Activated naive CD4-positive, alpha-beta T cell treated with anti-CD3 and anti-CD28 coated beads for 36 hours (primary cell): ENCODE measurements at places on chromosomes 4 and X. TPM values are rescaled to one million over a fixed set of nuclear protein-coding genes. Genes with fewer than 3 reads are reported as not detected.

DNA sequence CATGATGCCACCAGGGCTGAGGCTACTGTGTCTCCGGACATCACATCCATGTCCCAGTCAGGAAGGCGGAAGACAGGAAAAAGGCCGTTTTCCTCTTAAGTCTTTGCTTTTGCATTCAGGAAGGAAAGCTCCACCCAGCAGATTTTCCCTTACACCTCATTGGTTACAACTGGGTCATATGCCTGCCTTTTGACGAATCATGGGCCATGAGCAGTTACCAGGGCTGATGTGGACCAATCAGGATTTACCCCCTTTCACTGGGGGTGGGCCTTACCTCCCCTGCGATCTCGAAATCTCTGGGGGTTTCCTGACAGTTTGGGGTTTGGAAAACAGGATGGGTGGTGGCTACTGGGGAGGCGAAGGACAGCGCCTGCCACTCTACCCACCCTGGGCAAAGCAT, 52.5 kb upstream of the GRPEL1 start:
- H3K4me3 ChIP-seq, result no peak overlapping the region
- peaks cover 10% of the 10 kb centered on the region for H3K27me3 ChIP-seq
- DNase-seq, result no peak
- H3K36me3 ChIP-seq, result no peaks in the 10 kb centered on the region
- H3K27ac ChIP-seq, result no peak overlapping the region

DNA sequence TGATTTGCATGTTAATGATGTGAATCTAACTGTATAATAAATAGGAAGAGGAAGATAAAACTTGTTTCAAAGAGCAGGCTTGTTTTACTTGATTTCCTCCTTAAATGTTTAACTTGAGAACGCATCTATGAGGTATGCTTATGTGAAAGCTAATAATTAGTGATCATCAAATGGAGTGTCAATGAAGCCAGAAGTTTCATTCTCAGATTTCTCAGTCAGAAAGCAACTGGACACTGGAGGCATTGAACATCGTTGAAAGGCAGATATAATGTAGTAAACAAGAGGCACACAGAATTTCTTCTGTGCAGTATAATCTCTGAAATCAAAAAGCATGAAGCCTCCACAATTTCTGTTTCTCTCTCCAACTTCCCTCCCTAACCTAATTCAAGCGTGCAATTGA, 672.9 kb downstream of the ADGRL3 start:
- no peaks in the 10 kb centered on the region for H3K27me3 ChIP-seq
- H3K4me1 ChIP-seq, result no peaks in the 10 kb centered on the region
- H3K27ac ChIP-seq, result no peak overlapping the region
- no peaks in the 10 kb centered on the region for H3K36me3 ChIP-seq
- no peak for DNase-seq
- H3K4me3 ChIP-seq, result no peak overlapping the region

DNA sequence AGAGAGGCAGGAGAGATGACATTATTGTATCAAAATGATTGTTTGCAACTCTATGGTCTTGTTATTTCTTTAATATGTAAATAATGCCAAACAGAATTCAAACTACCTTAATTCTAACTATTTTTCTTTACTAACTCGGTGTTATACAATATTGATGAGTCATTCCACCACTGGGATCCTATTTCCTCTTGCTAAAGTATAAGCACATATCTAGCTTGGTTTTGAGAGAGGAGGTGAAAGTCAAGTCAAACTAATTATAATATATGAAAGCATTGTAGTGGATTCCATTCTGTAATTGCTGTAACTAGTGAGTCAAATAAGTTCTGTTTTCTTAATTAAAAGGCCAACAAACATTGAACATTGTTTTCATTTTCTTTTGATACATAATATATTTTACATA, 837.6 kb downstream of the PDHA2 start:
- no peak overlapping the region for H3K4me3 ChIP-seq
- no peak for DNase-seq
- H3K4me1 ChIP-seq, result no peaks in the 10 kb centered on the region
- H3K27ac ChIP-seq, result no peak overlapping the region

DNA sequence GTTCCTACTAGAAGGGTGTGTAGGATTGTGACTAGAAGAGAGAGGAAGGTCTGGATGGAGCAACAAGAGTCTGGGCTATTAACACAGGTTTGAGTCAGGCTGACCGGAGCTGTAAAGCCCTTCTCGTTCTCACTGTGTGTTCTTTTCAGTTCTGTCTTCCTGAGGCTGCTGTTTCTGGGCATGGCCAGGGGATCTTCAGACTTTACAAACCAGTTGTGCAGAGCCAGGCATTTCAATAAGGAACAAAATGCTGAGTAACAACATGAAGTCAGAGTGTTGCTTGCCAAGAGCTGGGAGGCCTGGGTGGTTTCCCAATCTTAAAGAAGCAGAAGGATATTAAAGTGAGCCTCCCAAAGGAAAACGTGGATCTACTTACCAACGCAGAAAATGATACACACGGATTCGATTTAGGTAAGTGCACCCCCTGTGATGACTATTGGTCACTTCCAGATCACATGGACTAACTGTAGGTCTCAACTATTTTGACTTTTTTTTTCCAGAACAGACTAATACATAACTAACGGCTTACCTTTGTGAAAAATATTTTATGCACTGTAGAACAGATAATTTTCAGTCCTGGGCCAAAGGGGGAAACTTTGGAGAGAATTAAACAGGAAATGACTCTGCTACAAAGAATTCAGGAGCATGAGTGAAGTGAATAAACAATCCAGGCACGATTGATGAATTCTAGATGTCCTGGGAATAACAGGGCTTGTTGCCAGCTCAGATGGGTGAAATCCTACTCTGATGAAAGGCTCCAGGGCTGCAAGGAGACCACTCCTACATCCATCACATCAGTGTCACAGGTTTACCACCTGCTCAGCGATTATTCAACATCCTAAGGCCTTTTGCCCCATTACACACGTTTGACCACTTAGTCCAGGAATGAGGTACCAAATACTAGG, 94.5 kb downstream of the ANXA3 start:
- no peak overlapping the region for H3K4me3 ChIP-seq
- DNase-seq, result no peak
- no peak overlapping the region for H3K27ac ChIP-seq
- H3K36me3 ChIP-seq, result no peaks in the 10 kb centered on the region
- H3K4me1 ChIP-seq, result peaks cover 4% of the 10 kb centered on the region

- H3K27me3 ChIP-seq, result peaks cover 6% of the 10 kb centered on the region
- no peaks in the 10 kb centered on the region for H3K36me3 ChIP-seq
- no peak overlapping the region for H3K27ac ChIP-seq
- peaks cover 2% of the 10 kb centered on the region for H3K4me1 ChIP-seq
- no peak for DNase-seq
Measured at GRCh38 chr4:48300004-48300403, 30.4 kb upstream of the TEC start.

DNA sequence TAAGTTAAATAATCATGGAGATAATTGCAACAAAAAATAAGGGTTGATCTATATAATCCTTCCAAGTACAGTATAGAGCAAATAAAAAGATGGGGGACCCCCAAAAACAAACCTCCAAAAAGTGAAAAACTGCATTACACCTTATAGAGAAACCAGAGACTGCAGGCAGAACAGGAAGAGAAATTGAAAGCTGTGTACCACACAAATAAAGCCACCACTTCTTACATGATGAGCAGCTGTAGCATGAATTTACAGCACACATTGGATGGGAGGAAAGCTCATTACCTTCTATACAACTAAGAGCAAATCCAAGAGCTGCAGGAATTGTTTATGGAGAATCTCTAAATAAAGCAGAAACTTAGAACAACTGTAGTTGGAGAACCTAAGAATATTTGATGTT, 152.4 kb upstream of the PDE5A start:
- no peaks in the 10 kb centered on the region for H3K36me3 ChIP-seq
- peaks cover 6% of the 10 kb centered on the region for H3K27me3 ChIP-seq
- H3K4me3 ChIP-seq, result no peak overlapping the region
- H3K27ac ChIP-seq, result no peak overlapping the region
- no peak for DNase-seq

GRCh38 chr4:86657382-86657781, 63.3 kb downstream of the PTPN13 start:
- no peak overlapping the region for H3K4me3 ChIP-seq
- no peak overlapping the region for H3K27ac ChIP-seq
- H3K4me1 ChIP-seq, result no peaks in the 10 kb centered on the region
- no peak for DNase-seq

GRCh38 chr4:124650614-124651013, 61.9 kb downstream of the ANKRD50 start:
- H3K27ac ChIP-seq, result no peak overlapping the region
- no peaks in the 10 kb centered on the region for H3K4me1 ChIP-seq
- no peaks in the 10 kb centered on the region for H3K36me3 ChIP-seq
- no peak for DNase-seq

GRCh38 chr4:88040707-88041106, 33.3 kb downstream of the PKD2 start:
- H3K4me1 ChIP-seq, result no peaks in the 10 kb centered on the region
- H3K27ac ChIP-seq, result no peak overlapping the region
- no peaks in the 10 kb centered on the region for H3K27me3 ChIP-seq
- DNase-seq, result no peak

DNA sequence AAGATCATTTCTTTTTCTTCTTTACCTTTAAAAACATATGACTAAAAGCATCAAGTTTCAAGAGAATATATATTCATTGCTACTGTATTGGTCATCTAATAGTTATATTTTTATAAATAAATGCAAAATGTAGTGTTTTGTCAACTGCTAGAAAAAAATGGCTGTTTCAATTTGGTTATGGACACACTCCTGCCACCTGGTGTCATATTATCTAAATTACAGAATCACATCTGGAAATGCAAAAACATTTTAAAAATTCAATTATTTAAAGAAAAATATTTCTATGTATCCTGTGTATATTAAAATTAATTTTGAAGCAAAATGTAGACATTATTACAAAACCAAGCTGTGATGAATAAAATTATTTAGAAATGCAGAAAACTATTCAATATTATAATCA, 329.4 kb upstream of the PCDH18 start:
- H3K27me3 ChIP-seq, result no peaks in the 10 kb centered on the region
- no peaks in the 10 kb centered on the region for H3K4me1 ChIP-seq
- H3K27ac ChIP-seq, result no peak overlapping the region

DNA sequence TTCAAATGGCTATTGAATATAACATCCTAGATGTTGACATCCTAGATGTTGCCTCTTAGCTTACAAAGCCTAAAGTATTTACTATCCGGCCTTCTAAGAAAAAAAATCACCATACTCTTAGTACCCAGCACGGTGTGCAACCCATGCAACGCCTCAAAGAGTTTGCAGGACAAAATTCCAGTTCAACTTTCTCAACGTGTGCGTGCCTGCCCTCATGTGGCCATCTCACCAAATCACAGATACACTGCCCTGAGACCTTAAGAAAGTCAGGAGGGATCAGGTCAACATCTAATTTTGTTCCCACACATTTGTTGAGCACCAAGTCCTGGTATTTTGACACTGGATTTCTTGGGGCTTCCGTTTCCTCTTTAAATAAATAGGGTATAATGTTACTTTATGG, 68.3 kb downstream of the CRMP1 start:
- H3K36me3 ChIP-seq, result no peaks in the 10 kb centered on the region
- no peak overlapping the region for H3K4me3 ChIP-seq
- peaks cover 3% of the 10 kb centered on the region for H3K4me1 ChIP-seq
- H3K27me3 ChIP-seq, result peaks cover 5% of the 10 kb centered on the region

GRCh38 chr4:65311120-65311519, 359.2 kb downstream of the EPHA5 start:
- H3K4me1 ChIP-seq, result no peaks in the 10 kb centered on the region
- DNase-seq, result no peak
- no peaks in the 10 kb centered on the region for H3K27me3 ChIP-seq
- H3K4me3 ChIP-seq, result no peak overlapping the region
- no peak overlapping the region for H3K27ac ChIP-seq

DNA sequence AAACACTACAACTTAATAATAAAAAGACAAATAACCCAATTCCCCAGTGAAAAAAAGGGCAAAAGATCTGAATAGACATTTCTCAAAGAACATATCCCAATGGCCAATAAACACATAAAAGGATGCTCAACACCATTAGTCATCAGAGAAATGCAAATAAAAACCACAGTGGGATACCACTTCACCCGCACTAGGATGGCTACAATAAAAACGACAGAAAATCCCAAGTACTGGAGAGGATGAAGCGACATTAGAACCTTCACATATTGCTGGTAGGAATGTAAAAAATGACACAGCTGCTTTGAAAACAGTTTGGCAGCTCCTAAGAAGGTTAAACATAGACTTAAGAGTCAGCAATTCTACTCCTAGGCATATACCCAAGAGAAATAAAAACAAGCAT, 140.6 kb upstream of the ARX start:
- peaks cover 3% of the 10 kb centered on the region for H3K27me3 ChIP-seq
- H3K27ac ChIP-seq, result no peak overlapping the region
- H3K36me3 ChIP-seq, result no peaks in the 10 kb centered on the region
- no peak overlapping the region for H3K4me3 ChIP-seq

- H3K27ac ChIP-seq, result no peak overlapping the region
- peak; percentile 51 for DNase-seq
- no peaks in the 10 kb centered on the region for H3K4me1 ChIP-seq
- no peaks in the 10 kb centered on the region for H3K27me3 ChIP-seq
Measured at GRCh38 chrX:54891573-54891972, 29.1 kb upstream of the TRO start.

DNA sequence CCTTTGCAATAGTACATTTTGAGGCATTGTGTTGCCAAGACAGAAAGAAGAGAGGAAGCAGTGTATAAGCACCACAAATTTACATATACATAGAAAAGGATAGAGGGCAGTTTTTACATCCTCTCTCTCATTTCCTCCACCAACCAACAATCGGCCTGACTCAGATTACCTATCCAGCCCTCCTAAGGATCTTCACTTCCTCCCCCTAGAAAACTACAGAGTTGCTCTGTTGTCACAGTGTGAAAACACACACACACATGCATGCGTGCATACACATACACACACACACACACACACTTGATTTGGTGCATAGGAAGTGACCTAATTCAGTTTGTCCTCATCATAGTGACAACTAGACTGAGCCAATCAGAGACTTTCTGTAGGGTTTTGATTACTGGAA, 98.8 kb upstream of the SPRY1 start:
- peaks cover 18% of the 10 kb centered on the region for H3K36me3 ChIP-seq
- no peak overlapping the region for H3K27ac ChIP-seq
- no peak overlapping the region for H3K4me3 ChIP-seq

- no peak overlapping the region for H3K4me3 ChIP-seq
- H3K27ac ChIP-seq, result no peak overlapping the region
- H3K27me3 ChIP-seq, result no peaks in the 10 kb centered on the region
- H3K4me1 ChIP-seq, result no peaks in the 10 kb centered on the region
Measured at GRCh38 chr4:39227906-39228305, 45.6 kb downstream of the WDR19 start.

GRCh38 chr4:60743654-60744053, 456.5 kb upstream of the ADGRL3 start:
- H3K36me3 ChIP-seq, result no peaks in the 10 kb centered on the region
- H3K4me3 ChIP-seq, result no peak overlapping the region

Gene LRAT
- total RNA-seq, result not detected

Gene NPY5R
- not detected for total RNA-seq

Gene NR0B1
- not detected for total RNA-seq

Gene MAP7D2
- 0.69 TPM for total RNA-seq

Gene UGT2B10
- not detected for total RNA-seq

Gene NEK1
- 10.3 TPM for total RNA-seq

Gene SHROOM4
- not detected for total RNA-seq

Gene AMBN
- not detected for total RNA-seq

Gene UGT2B17
- not detected for total RNA-seq

Gene TKTL1
- total RNA-seq, result not detected

Gene EFHC2
- 0.77 TPM for total RNA-seq

Gene TBC1D1
- 57.7 TPM for total RNA-seq

Gene KLHL4
- total RNA-seq, result not detected
